Mucosa of descending colon (tissue), 3 donors: ENCODE measurements at places on chromosomes 2 and 18. TPM values are rescaled to one million over a fixed set of nuclear protein-coding genes. Genes with fewer than 3 reads are reported as not detected.

The SERPINB2 gene
- total RNA-seq, result not detected

The GDF7 gene
- 0.14 TPM for total RNA-seq

The OXER1 gene
- 8.9 TPM for total RNA-seq

The COL3A1 gene
- total RNA-seq, result 321 TPM

The INHA gene
- not detected for total RNA-seq

The HOXD12 gene
- total RNA-seq, result not detected

The TEX44 gene
- not detected for total RNA-seq

The PLA2R1 gene
- 8.0 TPM for total RNA-seq

The TRIM54 gene
- not detected for total RNA-seq

The LIMS3 gene
- 0.90 TPM for total RNA-seq

The SERPINB13 gene
- not detected for total RNA-seq

The SLC5A7 gene
- 3.6 TPM for total RNA-seq

The SERPINB3 gene
- total RNA-seq, result not detected

The APCDD1 gene
- total RNA-seq, result 15.2 TPM

DNA sequence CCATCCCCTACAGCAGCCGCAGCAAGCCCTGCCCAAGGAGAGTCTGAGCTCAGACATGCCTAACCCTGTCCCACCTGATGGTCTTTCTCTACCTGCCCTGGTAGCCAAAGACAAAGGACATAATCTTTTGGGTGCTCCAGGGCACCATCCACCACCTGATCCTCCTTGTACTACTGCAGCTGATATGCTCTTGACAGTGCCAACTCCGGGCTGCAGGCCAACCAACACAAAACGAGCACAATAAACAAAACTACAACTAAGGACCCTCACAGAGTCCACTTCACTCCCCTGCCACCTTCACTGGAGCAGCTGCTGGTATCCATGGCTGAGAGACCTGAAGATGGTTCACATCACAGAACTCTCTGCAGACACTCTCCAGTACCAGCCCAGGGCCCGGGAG lies 106.3 kb downstream of the GRB14 start:
- no peak for DNase-seq

DNA sequence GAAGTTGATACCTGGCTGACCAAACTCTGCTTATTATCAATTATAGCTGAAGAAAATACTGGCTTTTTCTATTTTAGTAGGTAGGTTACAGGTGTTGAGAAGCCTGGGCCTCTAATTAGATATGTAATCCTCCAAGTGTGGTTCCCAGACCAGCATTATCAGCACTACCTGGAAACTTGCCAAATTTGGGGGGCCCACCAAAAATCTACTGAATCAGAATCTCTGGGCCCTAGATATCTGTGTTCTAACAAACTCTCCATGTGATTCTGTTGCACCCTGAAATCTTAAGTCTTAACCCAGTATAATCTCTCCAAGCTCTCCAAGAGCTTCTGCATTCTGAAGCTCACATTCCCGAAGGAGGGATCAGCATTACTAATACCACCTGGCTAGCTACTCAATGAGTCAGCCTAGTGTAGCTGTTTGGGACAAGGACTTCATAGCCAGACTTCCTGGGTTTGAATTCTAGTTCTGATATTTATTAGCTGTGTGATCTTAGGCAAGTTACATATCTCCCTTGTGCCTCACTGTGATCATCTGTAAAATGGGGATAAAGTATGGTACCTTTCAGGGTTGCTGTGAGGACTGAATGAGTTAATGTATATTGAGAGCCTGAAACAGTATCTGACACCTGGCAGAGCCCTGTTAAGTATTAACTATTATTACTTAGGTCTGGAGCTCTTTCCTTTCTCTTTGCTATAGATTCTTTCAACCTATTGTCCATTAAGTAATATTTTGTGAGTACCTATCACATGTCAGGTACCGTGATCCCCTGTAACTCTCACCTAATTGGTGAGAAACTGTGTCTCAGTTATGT lies 94.1 kb upstream of the CD302 start:
- DNase-seq, result no peak

DNA sequence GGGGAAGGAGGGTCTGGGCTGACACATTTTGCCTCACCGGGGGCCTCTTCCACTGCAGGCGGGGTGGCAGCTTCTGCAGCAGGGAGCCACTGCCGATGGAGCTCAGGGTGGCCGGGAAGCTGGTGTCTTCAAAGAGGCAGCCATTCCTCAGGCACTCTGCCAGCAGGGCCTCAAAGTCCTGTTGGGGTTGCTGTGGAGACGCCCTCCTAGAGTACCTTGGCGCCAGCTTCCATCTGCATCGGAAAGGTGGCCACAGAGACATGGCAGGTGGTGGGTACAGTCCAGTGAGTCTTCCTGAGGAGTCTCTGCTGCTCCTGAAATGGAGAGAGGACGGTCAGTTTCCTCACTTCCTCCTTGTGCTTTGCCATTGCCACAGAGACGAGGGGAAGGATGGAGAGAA lies 12.1 kb downstream of the CAPN14 start:
- DNase-seq, result no peak

GRCh38 chr2:171813729-171814128 lies 80.3 kb downstream of the SLC25A12 start:
- DNase-seq, result no peak

- DNase-seq, result no peak
These were observed 1106.3 kb upstream of the SLC39A10 start for GRCh38 chr2:194550702-194551101.

- no peak for DNase-seq
These were observed 237.2 kb downstream of the INSIG2 start for GRCh38 chr2:118325321-118325955.

DNA sequence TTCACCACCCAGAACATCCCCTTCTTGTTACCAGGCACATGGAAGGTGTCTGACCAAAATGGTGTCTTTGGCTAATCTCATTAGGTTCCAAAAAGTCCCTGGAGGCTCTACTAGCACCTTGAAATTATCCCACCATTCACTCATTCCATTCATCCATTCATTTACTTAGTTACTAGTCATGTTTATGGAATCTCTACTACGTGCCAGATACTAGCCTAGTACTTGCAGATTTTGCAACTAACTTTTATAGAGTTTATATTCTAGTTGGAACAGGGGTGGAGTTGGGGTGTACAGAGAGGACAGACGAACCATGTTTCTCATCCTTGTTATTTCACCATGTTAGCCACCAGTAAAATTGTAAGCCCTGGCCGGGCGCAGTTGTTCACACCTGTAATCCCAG lies 4.0 kb upstream of the NOP58 start:
- no peak for DNase-seq

- no peak for DNase-seq
These were observed 329.7 kb downstream of the CYRIA start for GRCh38 chr2:16335947-16336346.

DNA sequence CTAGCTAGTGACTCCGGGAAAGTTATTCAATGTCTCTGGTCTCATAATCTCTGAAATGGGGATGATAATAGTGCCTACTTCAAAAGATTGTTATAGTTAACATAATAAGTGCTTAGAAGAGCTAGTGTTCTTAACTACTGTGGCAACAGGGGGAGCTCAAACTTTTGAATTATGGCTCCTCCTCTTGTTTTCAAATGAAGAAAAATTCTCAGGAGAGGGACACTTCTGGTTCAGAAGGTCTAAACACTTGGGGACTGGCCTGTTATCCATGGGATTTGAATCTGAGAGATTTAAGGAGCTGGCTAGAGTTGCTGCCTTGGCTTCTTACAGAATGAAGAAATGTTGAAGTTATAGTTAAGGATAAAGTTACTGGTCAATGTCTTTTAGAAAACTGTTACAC lies 92.2 kb upstream of the ITGB6 start:
- no peak for DNase-seq

GRCh38 chr2:158894078-158894477 lies 74.4 kb upstream of the TANC1 start:
- DNase-seq, result no peak

GRCh38 chr18:58592223-58593214 lies 36.4 kb downstream of the ALPK2 start:
- DNase-seq, result no peak

DNA sequence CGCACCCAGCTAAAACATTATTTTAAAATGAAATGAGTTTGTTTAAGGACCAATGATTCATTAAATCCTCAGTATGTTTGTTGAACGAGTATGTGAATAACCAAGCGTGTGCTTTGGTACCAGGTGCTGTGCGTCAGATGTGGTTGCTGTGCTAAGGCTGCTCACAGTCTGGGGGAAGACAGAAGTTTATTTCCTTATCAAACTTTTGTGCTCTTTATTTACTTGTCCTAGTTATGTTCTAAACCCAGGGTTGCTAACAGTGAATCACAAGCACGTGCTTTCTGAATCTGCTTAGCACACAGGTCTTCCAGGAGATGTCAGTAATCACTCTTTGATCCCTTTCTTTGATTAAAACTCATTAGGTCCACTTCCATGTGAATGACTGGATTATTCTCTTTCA lies 37.0 kb downstream of the RAPGEF4 start:
- no peak for DNase-seq

DNA sequence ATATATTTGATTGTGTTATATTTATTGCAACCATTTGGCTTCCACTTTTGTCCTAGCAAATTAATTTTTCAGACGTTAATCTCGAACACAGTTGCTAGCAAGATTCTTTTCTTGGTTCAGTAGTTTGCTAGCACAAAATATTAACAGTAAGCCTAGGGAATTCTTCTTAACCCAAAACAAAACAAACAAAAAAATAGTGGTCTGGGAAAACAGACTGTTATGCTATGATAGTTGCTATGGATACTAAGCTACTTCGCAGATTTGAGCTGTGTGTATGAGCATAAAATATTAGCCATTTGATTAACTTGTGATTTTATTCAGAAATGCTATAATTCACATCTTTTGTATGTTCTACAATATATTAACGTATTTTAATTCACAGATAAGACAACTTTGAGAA lies 541.5 kb upstream of the NETO1 start:
- DNase-seq, result no peak

GRCh38 chr2:159072795-159073194 lies 104.4 kb downstream of the TANC1 start:
- DNase-seq, result no peak

GRCh38 chr18:80187956-80188642 lies 59.2 kb downstream of the PARD6G start:
- no peak for DNase-seq

DNA sequence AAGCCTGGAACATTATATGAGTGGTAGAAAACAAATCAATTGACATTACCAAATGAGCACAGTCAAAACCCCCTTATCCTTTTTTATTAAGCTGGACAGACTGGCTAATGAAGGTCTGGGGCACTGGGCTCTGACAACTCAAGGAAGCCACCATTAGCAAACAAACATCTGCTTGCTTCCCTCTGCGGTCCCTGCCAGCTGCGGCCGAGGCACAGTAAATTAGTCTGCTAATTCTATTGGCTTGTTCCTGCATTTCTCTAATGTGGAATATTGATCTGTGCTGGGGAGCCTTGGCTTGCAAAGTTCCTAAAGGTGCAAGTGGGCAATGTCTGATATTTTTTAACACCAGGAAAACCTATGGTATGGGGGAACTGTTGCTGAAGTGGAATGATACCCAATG lies 300.3 kb downstream of the MTX2 start:
- DNase-seq, result no peak

- DNase-seq, result no peak
These were observed 224.5 kb upstream of the REV1 start for GRCh38 chr2:99714349-99714748.

- no peak for DNase-seq
These were observed 21.1 kb upstream of the TMEM163 start for GRCh38 chr2:134739879-134740301.

GRCh38 chr18:52341608-52342381 lies 1.8 kb downstream of the DCC start:
- DNase-seq, result peak; percentile 27

DNA sequence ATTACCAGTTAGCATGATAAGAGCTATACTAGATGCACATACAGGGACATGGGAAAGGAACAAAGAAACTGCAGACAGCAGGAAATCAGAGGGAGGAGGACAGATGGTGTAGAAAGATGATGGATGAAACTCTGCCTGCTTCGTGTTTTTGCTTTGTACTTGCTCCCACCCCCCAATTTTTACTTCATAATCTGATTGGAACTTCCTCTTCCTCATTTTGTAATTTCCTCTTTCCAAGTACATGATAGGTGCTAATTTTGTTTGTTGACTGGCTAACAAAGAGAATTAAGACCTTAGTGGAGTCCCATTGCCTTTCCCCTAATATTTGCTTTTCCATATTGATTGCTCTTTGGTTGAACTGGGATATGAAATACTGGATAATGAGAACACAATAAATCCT lies 76.0 kb upstream of the PELI1 start:
- no peak for DNase-seq

DNA sequence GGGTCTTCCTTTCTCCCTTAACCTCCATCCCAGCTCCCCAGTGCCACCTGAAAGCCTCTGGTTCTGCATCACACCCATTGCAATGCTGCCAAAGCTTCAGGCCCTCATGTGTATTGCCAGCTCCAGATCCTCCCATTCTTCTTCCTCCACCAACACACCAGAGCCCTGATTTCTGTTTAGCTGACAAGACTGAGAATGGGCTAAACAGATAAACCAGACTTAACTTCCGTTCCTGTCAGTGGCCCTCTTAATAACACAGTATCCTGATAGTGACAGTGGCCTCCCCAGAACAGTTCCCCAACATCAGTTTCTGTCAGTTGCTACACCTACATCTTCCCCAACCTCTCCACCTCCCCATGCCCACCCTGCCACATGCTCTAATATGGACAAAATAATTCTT lies 31.3 kb upstream of the C1D start:
- no peak for DNase-seq

- no peak for DNase-seq
These were observed 158.8 kb downstream of the NDUFA10 start for GRCh38 chr2:239866350-239866749.

DNA sequence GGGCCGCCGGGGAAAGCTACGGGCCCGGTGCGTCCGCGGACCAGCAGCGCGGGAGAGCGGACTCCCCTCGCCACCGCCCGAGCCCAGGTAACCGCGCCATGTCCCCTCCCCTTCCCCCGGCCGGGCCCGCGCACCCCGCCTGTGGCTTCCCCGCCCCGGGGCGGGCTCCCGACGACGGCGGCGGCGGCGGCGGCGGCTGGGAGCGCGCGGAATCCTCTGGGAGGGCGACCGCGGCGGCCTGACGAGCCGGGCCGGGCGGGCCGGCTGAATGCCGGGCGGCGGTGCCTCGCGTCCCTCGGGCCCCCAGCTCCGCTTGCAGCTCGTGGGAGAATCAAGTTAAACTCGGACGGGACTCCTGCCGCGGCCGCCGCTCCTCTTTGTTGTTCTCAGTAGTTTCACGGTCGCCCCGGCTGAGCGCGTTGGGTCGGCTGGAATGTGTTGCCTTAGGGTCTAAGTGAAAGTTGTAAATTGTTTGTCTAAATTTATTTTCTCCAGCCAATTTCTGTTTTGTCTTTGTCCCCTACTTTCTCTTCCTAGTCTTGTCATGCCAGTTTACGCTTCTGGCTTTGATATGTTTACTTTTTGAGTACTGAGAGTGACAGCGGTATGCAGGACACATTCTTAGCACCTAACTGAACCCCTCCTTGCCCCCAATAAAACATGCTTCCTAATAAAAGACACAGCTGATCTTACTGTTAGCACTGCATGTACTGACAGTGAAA lies 685 bp downstream of the SMAD4 start:
- peak; percentile 85 for DNase-seq

GRCh38 chr2:7929281-7929680 lies 752.6 kb upstream of the ID2 start:
- no peak for DNase-seq
